CD4-positive, alpha-beta T cell treated with Interleukin-15 for 4 hours (primary cell): ENCODE measurements at places on chromosomes 3 and 15.

- no peak for DNase-seq
Observed at GRCh38 chr3:46864061-46864881, 1.0 kb upstream of the MYL3 start.

GRCh38 chr3:100545371-100545770, 53.0 kb downstream of the TMEM45A start:
- no peak for DNase-seq

DNA sequence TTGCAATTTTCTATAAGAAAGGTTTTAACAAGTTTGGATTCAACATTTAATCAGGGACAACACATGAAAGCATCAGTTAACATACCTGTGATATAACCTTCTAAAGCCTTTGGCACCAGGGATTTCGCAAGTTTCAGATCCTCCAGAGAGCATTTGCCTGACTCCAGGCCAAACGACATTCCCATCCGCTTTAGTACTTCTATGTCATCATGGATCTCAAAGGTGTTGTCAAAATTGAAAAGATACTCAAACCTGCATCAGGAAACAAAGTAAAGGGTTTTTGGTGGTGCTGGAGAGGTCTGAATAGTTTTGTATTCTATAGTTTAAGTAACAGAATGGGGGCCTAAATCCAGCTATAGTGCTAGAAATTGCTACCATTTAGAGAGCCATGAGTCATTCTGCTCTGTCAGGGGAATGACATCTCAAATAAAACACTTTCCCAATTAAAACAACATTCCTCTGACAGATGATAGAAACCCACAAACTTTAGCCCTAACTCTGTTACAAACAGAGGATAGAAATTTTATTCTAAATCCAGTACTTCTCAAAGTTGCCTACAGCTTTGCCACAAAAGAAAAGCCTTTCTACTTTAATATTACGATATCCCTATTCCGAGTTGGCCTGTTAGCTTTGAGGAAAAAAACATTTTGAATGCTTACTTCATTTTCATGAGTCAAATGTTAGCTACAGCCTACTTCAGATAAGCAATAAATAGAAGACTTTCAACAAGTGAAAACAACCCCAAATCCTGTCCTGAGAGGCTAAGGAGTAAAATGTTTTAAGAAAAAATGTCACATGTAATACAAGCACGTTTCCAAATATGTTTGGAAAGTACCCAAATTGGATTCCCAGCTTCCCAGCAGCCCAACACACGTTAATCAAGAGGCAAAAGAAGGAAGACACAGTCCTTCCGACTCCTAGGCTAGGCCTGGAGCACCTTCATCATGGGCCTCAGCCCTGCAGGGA, 83.4 kb downstream of the ATP1B3 start:
- no peak for DNase-seq

DNA sequence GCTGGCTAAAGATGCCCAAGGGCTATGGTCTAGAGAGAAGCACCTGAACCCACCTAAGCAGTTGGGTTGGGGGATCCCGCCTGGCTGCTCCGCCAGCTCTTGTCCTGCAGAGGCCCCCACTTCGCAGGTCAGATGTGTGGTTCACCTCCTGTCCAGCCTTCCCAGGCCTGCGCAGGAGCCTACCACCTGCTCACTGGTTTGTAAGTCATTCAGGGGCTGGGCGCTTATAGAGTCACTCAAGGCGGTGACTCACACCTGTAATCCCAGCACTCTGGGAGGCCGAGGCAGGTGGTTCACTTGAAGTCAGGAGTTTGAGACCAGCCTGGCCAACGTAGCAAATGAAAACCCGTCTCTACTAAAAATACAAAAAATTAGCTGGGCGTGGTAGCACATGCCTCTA, 3.9 kb upstream of the FURIN start:
- DNase-seq, result no peak

- DNase-seq, result no peak
Observed at GRCh38 chr3:37640636-37641375, 220.9 kb upstream of the CTDSPL start.

DNA sequence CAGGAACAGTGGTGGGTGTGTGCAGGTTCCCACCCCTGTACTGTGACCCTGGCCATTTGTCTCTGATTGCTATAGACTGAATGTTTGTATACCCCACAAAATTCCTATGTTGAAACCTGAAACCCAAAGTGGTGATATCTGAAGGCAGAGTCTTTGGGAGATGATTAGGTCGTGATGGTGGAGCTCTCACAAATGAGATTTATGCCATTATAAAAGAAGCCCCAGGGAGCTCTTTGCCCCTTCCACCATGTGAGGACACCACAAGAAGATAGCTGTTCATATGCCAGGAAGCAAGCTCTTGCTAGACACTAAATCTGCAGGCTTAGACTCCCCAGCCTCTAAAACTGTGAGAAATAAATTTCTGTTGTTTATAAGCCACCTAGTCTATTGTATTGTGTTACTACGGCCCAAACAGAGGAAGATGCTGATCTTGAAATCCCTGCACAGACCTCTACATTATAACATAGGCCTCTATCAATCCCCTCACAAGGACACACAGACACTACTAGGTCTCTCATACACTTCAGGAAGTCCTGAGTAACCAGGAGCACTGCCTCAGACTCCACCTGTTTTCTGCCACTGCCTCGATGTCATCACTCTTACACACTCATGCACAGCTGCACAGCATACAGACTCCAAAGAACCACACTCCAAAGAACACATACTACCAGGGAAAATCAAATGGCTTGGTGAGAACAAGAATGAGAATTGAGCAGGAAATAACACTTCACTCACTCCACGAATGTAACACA, 14.7 kb downstream of the IGSF11 start:
- no peak for DNase-seq

GRCh38 chr15:73023071-73023470, 29.2 kb upstream of the NEO1 start:
- DNase-seq, result no peak

DNA sequence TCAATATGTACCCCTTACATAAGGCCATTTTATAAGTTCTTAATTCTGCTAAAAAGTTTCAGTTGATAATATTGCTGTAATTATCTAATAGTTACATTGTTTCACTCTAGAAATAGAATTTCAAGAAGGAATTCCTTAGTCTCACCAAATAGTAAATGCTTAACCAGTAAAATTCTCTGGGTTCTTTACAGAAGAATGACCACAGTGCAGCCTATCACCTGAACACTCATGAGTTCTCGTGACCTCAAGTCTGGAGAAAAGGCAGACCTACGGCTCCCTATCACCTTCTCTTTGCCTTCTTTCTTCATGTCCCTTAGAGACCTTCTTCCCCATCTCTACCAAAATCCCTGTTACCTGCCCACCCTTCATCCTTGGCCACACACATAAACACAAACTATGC, 30.9 kb downstream of the CCDC191 start:
- no peak for DNase-seq

GRCh38 chr3:62621176-62621575, 247.8 kb upstream of the FEZF2 start:
- no peak for DNase-seq

DNA sequence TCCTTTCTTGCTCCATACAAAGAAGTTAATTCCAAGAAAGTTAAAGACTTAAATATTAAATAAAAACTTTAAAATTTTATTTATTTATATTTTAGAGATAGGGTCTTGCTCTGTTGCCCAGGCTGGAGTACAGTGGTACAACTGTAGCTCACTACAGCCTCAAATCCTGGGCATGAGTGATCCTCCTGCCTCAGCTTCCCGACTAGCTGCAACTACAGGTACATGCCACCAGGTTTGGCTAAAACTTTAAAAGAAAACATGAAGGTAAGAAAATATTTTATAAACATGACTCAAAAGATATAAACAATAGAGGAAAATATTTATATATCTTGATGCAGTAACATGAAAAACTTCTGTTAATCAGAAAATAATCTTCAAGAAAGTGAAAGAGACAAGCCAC, 33.2 kb downstream of the ADIPOQ start:
- no peak for DNase-seq

- no peak for DNase-seq
Observed at GRCh38 chr3:64467255-64467944, 220.4 kb downstream of the ADAMTS9 start.

DNA sequence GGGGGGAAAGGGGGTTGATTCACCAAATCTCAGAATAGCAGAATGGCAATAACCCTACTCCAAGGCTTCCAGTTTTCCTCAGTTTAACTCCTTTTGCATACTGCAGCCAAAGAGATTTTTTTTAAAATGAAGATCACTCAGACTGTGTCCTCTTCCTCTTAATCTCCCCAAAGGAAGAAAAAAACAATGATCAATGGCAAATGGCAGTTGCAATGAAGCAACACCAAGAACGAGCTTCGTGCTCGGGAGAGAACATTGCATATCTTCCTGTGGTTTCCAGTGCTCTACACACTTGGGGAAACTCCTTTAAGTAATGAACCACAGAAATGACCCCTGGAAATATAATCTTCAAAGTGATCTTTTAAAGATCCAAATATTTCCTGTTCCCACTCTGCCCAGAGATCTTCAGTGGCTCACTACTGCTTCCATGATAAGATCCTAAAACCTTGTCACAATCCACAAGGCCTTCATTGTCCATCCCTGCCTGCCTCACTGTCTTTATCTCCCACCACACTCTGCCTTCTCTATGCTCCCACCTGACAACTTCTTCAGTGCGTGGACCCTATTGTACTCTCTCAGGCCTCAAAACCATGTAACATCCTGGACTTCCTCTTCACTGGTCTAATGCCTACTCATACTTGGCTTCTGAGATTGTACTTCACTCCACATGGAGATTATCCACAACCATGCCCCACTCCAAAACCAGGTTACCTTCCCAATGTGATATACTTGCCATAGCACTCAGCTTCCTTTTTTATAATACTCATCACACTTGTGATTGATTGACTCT, 394.8 kb downstream of the FHIT start:
- DNase-seq, result no peak

DNA sequence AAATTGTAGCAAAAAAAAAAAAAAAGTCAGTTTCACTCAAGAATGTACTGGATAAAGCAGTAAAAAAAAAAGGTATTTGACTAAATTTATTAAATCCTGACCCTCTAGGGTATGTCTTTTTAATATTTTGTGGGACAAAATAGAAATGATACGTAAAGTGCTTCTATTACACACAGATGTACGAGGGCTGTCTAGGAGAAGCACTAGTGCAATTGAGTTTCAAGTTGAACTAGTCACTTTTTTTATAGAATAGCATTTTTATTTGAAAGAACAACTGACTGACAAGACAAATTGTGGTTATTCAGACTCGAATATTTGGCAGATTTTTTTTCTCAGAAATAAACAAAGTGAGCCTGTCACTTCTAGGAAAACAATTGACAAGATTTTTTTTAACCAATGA, 49.0 kb downstream of the CCDC54 start:
- no peak for DNase-seq

DNA sequence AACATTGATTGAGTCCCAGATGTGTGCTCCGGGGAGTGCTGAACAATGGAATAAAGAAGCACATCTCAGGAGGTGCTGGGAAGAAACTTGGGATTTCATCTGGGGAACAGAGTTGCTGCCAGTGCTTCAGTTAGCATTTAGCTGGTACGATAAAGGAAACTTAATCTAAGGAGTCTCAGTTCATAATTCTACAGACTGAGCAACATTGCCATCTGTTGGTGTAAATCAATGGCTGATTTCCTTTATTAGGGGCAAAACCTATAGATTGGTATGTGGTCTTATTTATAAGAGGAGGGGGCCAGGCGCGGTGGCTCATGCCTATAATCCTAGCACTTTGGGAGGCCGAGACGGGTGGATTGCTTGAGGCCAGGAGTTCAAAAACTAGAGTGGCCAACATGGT, 8.9 kb downstream of the MKRN2OS start:
- no peak for DNase-seq

- no peak for DNase-seq
Observed at GRCh38 chr3:29430558-29430971, 149.7 kb downstream of the RBMS3 start.

- DNase-seq, result no peak
Observed at GRCh38 chr15:81749716-81750375, 296.0 kb downstream of the MEX3B start.

DNA sequence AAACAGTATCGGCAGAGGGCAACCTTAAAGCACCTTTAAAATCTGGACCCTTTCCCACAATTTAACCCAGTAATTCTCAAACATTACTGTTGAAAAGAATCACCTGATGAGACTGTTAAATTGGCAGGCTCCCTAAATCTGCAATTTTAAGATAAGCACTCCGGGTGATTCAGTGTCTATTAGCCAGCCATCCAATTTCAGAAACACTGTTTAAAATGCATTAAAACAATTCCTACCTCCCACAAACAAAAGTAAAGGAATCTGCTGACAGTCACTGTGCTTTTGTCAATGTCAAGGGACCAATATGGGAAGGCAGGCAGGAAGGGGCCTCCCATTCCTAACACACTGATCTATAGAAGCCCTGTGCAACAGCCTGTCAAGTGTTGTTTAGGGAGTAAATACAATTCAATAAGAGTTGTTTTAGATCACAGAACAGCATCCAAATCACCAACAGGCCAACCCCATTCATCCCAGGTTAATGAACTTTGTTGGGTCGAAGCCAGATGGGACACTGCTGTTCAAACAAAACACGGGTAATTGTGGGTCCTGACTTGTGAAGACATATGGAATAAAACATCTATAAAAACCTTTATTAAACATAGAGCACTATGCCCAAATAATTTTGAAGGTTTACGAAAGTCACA, 21.4 kb downstream of the SIAH2 start:
- DNase-seq, result no peak

DNA sequence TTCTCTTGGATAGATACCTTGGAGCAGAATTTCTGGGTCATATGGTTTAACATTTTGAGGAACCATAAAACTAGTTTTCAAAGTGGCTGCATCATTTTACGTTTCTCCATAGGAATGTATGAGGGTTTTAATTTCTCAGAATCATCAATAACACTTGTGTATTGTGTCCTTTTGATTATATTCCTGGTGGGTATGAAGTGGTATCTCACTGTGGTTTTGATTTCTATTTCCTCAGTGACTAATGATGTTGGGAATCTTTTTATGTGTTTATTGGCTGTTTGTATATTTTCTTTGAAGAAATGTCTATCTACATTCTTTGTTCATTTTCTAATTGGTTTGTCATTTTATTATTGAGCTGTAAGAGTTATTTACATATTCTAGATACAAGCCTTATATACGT, 28.8 kb downstream of the CDIN1 start:
- DNase-seq, result no peak

GRCh38 chr15:32838820-32839219, 121.0 kb downstream of the GREM1 start:
- DNase-seq, result no peak
